Fibroblast of skin of left biceps (primary cell): ENCODE measurements at places on chromosomes 3 and 15.

- no peak for DNase-seq
These were observed 982.2 kb upstream of the SEMA6D start for GRCh38 chr15:46735115-46735514.

GRCh38 chr15:85120351-85121113 lies 138.9 kb downstream of the PDE8A start:
- no peak for DNase-seq

- DNase-seq, result no peak
These were observed 10.6 kb downstream of the RPS27L start for GRCh38 chr15:63146684-63147083.

- DNase-seq, result peak; percentile 54
These were observed 1033.7 kb downstream of the ROBO1 start for GRCh38 chr3:78734048-78734637.

- no peak for DNase-seq
These were observed 235.3 kb downstream of the ABHD5 start for GRCh38 chr3:43926055-43926454.

DNA sequence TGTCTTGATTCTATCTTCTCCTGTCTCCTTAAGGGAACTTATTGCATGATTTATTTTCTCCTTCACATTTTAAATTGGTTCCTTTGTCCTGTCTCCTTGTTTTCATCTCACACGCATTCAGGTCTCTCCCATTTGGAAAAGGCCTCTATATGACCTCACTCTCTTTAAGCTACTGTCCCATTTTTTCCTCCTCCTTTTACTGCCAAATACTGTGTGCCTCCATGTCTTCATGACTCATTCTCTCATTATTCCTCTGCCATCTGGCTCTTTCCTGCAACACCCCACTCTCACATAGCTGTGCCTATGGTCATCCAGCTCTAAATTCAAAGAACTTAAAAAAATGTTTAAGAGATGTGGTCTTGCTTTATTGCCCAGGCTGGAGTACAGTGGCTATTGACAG lies 48.0 kb downstream of the TYRO3 start:
- DNase-seq, result peak; percentile 68

GRCh38 chr3:188860147-188860546 lies 311.6 kb upstream of the TPRG1 start:
- DNase-seq, result no peak

- DNase-seq, result no peak
These were observed 26.4 kb upstream of the LAMP3 start for GRCh38 chr3:183188895-183189462.

DNA sequence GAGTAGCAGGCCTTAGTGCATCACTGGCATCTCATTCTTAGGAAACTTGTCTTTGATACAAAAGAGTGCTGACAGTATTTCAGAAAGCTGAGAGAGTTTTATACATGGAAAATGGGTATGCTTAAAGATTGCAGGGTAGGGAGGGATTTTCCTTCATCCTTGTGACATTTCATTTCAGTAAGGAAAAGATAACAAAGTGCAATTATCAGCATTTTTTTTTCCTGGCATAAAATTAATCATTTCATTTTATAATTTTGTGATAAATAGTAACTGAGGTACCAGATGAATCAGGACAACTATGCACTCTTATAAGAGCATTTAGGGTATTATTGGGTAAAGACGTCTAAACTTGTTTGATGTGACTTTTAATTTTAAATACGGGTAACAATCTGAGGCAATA lies 10.3 kb downstream of the KBTBD8 start:
- DNase-seq, result no peak

- no peak for DNase-seq
These were observed 64.3 kb downstream of the OSTN start for GRCh38 chr3:191263365-191263764.

- DNase-seq, result no peak
These were observed 477.2 kb upstream of the CFAP20DC start for GRCh38 chr3:59526999-59527398.

GRCh38 chr3:151101270-151101969 lies 16.0 kb downstream of the MED12L start:
- DNase-seq, result no peak
